ENCODE measurements at places on chromosomes 12 and 14.

DNA sequence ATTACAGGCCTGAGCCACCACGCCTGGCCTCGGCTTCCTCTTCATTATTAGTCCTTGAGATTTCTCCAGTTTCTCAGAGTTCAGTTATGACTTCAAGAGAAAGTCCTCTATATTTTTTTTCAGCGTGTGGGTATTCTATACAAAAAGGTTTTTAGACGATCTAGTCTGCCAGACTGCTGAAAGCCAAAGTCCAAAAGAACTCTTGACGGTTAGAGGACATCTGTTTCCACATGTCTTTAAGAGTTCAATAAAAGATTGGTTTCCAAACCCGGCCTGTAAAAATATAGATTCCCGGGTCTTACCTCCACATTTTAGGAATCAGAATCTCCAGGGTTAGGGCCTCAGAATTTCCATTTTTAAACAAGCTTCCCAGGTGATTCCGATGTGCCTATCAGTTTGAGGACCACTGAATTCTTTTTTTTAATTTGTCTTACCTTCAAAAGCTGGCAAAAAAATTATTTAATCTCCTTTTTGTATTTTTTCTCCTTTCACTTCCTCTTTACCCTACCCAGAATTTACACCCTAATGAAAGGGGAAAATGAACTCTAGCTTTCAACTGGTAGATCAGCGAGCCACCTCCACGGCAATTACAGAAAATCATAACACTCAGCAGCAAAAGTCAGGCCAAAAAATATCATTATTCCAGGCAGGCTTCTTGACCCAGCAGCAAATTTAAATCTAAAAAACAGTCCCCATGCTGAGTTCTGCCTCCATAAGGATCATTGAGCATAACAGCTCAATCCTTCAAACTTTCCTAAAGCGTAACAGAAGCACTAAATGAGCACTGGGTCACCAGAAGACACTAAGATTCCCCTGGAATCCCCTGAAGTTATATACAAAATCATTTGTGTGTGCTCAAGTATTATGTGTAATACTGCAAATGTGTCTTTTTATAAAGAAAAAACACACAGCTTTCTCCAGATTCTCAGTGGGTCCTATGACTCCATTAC, 8.7 kb downstream of the NT5DC3 start:
- DNase-seq = no peak

GRCh38 chr12:92468358-92469020, 234.3 kb upstream of the PLEKHG7 start:
- DNase-seq = no peak

- DNase-seq = no peak
Observed at GRCh38 chr14:34438438-34438837, 23.6 kb downstream of the SPTSSA start.

DNA sequence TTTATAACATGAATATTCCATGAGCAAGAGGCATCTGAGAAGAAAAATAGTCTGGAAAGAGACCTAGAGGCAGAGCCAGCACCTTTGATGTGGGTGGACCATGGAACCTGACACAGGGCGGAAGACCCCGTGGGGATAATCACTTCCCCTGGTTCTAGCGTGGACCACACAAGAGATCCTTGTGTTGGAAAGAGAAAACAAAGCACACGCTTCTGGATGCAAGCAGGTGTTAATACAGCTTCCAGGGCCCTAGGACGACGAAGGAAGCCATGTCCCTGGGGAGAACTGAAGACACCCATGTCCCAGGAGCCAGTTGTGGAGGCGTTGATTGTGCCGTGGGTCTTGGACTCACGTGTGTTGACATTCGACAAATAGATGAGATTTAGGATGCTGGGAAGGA, 102.9 kb downstream of the ADGRD1 start:
- DNase-seq = no peak

DNA sequence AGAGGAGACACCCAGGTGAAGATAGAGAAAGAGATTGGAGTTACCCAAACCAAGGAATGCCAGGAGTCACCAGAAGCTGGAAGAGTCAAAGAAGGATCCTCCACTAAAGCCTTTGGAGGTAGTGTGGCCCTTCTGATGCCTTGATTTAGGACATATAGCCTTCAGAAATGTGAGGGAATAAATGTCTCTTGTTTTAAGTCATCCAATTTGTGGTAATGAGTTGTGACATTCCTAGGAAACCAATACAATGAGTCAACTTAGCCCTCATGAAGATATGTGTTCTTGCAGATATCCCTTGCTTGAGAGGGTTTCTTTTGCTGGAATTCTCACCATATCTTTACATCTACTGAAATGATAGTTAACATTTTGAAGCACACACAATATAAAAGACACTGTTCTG, 58.8 kb downstream of the CCER1 start:
- DNase-seq = no peak

GRCh38 chr14:104562606-104563005, 17.0 kb upstream of the C14orf180 start:
- DNase-seq = no peak

- peak; percentile 55 for DNase-seq
Observed at GRCh38 chr12:77064896-77065360, 441 bp downstream of the E2F7 start.

DNA sequence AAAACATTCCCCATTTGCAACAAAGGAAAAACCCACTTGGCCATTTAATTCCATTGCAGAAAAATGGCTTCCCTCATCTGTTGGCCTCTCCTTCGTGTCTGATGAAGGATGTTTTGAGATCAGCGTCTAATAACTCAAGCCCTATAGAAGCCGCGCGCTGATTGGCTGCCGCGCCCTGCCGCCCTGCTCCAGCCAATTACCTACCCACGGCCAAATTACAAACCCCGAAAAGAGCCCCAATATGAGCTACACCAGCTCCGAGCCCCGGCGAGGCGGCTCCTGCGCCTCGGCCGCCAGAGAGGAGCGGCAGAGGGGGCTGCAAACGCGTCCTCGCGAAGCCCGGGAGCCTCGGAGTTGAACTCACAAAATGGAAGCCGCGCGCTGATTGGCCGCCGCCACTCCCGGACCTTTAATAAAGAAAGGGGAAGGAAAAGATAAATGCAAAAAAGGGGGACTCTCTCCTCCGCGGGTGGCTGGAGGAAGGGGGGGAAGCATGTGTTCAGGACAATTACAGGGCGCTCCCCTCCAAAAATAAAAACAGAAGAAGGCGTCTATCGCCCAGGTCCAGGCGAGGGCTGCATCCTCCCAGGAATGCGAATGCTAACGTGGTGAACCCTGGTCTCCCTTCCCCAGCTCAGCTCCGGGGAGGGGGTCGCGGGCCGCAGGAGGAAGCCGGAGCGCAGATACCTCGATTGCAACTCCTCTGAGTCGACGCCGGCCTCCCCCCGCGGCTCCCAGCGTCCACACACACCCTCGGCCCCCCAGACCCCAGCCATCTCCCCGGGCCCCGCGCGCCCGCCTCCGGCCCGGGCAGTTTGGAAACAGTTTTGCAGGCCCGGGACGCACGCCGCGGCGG, 738 bp upstream of the SETD1B start:
- DNase-seq = peak; percentile 96

GRCh38 chr12:24584032-24584675, 364.7 kb downstream of the BCAT1 start:
- no peak for DNase-seq

GRCh38 chr14:22865424-22866405, 5.8 kb upstream of the LRP10 start:
- no peak for DNase-seq

Data from HAP-1 (cell line).